ENCODE measurements at places on chromosomes 5 and 9. TPM values are rescaled to one million over a fixed set of nuclear protein-coding genes. Genes with fewer than 3 reads are reported as not detected.
A peak's percentile ranks its signal among the peaks of the same experiment; 100 is the strongest.

GRCh38 chr5:42791151-42791550 is 20.5 kb downstream of the SELENOP start:
- DNase-seq, result no peak

- DNase-seq, result no peak
Measured at GRCh38 chr5:125510651-125511050, 764.2 kb upstream of the ZNF608 start.

CDC20B gene
- total RNA-seq, result not detected

DNA sequence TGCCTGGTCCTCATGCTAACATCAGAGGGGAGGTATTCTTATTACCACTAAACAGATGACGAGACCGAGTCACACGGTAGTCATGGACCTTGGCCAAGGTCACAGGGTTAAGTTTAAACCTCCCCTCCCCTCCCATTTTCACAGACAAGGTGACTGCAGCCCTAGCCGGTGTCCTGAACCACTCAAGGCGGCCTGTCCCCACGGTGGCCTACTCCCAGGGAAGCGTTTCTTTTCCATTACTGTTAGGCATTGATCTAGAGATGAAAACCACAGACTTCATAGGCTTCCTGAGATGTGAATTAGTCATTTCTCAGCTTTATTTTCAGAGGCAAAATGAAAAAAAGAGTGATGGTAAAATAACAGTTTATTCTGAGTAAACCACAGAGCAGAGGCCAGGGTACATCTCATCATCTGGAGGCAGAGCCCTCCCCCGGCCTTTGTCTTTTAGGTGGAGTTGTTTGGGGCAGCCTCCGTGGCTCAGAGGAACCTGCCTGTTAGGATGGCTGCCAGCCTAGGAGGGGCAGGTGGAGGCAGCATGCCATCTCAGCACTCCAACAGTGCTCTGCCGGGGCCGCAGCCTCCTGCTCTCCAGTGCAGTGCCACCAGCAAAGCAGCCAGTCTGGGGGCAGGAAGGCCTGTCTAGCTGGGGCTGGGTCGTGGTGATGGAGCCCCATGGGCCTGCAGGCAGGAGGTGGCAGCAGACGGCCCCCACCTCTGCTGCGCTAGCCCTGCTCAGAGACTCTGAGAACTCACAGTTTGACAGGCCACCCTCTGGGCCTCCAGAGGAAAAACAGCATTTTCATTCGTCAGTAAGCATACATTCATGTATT is 71.2 kb downstream of the RAPGEF1 start:
- DNase-seq, result peak; percentile 81

- no peak for DNase-seq
Measured at GRCh38 chr5:172705576-172706084, 64.6 kb downstream of the NEURL1B start.

- no peak for DNase-seq
Measured at GRCh38 chr5:87132696-87133095, 135.0 kb upstream of the RASA1 start.

DNA sequence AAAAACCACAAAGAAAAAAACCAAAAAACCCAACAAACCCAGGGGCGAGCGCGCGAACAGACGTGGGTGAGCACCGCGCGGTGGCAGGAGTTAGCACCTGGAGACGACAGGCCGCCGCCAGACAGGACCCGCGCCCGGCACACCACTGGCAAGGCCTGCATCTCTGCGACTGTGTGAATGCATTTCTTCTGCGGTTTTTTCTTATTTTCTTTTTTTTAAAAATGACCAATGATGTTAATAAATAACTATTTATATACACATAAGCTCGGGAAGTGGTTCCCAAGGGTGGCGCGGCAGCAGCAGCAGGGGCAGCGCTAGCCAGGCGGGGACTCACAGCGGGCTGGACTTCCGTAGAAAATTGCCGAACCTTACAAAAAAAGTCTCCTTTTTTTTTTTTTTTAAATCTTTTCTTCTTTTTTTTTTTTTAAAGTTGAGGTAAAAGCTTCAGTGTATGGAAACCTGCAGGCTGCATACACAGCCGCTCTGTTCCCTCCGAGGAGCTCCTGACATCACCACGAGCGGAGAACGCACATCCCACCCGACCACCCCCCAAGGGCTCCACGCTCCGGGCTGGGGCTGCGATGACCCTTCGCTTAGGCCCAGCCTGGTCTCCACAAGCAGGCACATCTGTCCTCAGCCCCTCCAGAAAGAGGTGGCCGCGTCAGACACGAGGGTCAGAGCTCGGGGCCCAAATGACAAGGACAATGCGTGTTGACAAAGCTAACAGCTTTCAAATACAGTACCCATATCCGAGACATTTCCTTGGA is 7.4 kb downstream of the BRD3OS start:
- no peak for DNase-seq

GRCh38 chr5:668283-668995 is 24.7 kb downstream of the TPPP start:
- no peak for DNase-seq

- no peak for DNase-seq
Measured at GRCh38 chr9:137303151-137303892, 1.3 kb upstream of the NRARP start.

GRCh38 chr5:151146061-151146460 is 11.5 kb downstream of the ANXA6 start:
- no peak for DNase-seq

SH2D3C gene
- total RNA-seq, result 66.3 TPM

DNA sequence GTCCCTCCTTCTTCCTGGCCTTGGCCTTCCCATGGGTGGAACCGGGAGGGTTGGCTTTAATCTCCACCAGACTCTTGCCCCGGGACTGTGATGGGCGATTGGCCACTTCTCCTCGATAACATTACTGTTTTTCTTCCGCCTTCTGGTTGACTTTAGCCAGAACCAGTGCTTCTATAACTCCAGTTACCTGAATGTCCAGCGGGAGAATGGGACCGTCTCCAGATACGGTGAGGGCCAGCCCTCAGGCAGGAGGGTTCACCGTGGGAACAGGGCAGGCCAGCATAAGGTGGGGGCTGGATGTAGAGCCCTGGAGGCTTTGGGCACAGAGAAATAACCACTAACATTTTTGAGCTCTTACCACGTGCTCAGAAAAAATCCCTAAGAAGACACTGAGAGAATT is 967 bp downstream of the ORM2 start:
- no peak for DNase-seq

GRCh38 chr5:118029807-118030206 is 958.5 kb downstream of the DTWD2 start:
- no peak for DNase-seq

DNA sequence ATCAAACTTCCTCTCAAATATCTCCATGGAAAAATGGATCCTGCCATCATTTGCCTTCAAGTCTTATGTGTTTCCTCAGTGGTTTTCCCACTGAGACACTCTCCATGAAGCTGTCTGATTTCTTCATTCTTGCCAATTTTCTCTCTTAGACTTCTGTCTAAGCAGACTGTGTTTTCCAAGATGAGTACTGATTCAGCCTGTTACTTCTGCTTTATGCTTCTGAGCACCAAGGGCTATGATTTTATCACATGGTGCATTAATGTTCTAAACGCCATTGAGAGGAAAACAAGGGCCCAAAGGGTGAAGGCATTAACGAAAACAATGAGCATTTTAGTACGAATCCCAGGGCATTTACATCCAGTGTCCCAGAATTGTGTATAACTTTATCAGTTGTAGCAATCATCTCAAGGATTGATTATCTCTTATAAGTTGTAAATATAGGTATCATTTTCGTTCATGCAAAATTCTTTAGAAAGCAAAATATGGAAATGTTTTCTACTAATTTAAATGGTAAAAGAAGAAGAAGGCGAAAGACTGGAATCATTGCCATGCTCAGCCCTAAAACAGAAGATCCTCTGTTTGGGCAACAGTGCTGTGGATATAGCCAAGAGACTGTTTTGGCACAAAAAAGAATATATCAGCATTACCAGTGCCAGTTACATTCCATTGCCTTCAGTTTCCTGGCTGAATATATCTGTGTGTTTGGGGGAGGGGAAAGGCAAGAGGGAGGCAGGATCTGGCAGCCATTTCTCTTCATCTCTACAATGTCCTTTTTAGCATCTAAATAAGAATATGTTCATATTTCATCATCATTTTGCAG is 537.6 kb downstream of the ANXA1 start:
- DNase-seq, result no peak

FAM221B gene
- total RNA-seq, result not detected

DNA sequence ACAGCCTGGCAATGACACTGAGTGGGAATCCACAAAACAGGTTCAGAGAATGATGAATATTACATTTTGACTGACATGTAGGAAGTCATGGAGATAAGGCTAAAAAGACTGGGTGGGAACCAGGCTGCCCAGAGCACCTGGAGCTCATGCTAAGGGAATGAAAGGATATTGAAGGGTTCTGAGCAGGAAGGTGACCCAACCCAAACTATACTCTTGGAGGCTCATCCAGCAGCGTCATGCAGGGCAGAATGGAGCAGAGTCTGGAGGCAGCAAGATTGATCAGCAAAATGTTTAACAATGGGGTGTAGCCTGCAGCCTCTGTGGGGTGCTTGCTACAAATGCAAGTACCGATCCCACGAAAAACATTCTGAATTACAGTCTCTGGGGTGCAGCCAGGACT is 120.2 kb downstream of the PSD2 start:
- no peak for DNase-seq

- no peak for DNase-seq
Measured at GRCh38 chr9:125755340-125755739, 8.2 kb downstream of the PBX3 start.

DNA sequence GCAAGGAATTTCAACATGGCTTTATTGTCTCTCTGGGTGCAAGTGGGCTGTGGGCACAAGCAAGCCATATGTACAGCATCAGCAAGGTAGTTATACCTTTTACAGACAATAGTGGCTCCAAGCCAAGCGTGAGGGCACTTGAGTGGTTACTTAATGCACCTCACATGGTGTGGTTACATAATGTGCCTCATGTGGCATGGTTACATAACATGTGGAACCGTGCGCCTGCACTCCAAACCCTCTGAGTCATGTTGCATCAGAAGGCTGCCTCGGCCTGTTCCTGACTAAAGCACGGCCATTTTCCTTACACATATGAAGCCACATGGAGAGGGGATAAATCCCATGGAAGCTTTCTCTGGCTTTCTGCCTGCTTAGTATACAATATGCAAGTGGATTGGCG is 150.9 kb downstream of the OSTF1 start:
- DNase-seq, result no peak

HDHD3 gene
- total RNA-seq, result 26.2 TPM

NRARP gene
- total RNA-seq, result 11.5 TPM

GRCh38 chr9:121865060-121865459 is 213.6 kb downstream of the DAB2IP start:
- no peak for DNase-seq

GRCh38 chr9:135759676-135760300 is 57.8 kb downstream of the KCNT1 start:
- DNase-seq, result no peak

HSPA9 gene
- 139 TPM for total RNA-seq

- DNase-seq, result no peak
Measured at GRCh38 chr5:75214928-75215327, 21.8 kb downstream of the ANKRD31 start.

DNA sequence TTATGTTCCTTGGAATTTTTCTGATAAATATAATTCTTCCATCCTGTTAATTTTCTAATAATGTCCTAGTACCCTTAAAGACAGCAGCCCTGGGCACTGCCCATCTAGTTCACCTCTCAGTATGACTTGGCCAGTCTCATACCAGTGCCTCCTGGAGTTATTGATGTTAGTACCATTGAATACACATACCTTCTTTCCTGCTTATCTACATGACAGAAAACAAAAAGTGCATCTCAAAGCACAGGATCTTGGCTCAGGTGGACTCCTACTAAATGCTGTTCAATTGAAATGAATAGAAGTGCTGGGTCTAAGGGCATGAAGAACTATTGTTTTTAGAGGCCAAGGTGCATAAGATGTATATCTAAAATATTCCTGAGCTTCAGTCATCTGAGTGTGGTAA is 669.7 kb downstream of the NR2F1-AS1 start:
- no peak for DNase-seq

GRCh38 chr9:77827104-77827784 is 179.1 kb upstream of the GNA14 start:
- DNase-seq, result peak; percentile 17

GRCh38 chr9:26375448-26375847 is 517.2 kb downstream of the CAAP1 start:
- DNase-seq, result no peak

- DNase-seq, result no peak
Measured at GRCh38 chr5:39164016-39164415, 55.3 kb downstream of the FYB1 start.

SCGB3A1 gene
- not detected for total RNA-seq

PPIC gene
- total RNA-seq, result not detected

All from B cell (primary cell).